ENCODE measurements at places on chromosomes 6 and 20.

DNA sequence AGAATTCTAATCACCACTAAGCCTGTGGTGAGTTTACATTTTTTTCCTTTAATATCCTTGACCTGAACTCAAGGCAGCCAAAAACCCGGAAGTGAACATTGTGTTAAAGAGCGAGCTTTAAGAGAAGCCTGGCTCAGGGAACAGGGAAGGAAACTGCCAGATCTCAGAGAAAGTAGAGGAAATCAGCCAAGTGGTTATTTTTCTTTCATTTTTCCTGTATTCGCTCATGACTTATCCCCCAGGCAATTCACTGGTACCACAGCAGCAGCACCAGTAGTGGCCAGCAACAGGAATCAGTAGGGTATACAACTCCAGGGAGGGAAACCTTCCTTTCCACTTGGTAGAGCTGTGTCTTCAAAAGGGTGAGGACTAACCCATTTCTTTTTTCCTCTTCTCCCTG is 89.6 kb upstream of the HMGCLL1 start:
- no peak for DNase-seq

- DNase-seq, result no peak
These were observed 41.0 kb downstream of the HM13 start for GRCh38 chr20:31555203-31555775.

- DNase-seq, result no peak
These were observed 58.8 kb downstream of the RSPO3 start for GRCh38 chr6:127177030-127177922.

DNA sequence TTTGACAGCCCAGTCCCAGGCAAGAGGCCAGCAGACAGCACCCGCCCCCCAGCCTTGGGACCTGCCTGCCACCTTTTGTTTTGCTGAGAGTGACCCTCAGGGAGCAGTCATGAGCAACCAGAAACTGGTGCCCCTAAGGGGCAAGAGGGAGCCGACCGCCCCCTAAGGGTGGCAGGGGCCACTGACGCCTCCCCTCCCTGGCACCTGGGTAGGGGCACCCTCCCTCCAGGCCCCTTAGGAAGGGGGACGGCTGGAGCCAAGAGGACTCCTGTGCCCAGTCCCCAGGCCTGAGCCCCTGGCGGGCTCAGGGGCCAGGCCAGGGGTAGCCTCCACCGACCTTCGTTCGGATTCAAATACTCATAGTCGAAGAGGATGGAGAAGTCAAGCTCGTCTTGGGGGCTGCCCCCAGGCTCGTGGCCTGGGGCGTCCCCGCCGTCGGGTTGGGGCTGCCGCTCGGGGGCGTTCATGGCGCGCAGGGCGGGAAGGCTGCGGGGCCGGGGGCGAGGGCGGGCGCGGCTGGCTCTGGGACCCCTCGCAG is 417 bp downstream of the NFATC2 start:
- DNase-seq, result no peak

DNA sequence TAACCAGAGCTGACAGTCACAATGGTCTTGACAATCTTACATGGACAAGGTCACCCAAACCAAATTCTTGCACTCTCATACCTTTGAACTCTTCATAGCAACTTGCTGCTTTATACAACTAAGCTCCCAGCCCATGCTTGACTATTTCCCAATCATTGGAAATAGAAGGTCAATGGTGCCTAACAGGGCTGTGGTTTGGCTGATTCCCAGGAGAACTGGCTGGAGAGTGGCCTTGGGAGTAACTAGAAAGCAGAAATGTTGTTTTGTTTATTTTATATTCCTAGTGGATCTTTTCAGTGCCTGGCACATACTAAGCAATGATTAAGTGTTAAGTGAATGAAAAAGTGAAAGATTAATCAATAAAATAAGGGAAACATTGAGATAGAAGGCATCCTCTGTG is 3.0 kb downstream of the SPINT4 start:
- no peak for DNase-seq

DNA sequence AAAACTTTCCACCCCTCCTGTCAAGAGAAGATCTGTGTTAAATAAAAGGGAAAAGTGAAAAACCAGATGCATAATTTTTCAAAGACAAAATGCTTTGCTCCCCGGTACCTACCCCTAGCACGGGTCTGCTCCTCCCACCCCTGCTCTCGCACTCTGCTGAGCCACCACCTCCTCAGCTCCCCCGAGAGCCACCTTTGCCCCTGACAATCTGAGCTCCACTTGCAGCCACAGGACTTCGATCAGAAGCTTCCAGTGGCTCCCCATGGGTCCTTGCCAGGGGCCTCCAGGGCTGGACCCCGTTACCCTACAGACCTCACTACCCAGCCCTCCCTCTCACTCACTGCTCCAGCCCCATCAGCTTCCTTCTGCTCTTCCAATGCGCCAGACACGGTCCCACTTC is 171.7 kb downstream of the PREX1 start:
- no peak for DNase-seq

DNA sequence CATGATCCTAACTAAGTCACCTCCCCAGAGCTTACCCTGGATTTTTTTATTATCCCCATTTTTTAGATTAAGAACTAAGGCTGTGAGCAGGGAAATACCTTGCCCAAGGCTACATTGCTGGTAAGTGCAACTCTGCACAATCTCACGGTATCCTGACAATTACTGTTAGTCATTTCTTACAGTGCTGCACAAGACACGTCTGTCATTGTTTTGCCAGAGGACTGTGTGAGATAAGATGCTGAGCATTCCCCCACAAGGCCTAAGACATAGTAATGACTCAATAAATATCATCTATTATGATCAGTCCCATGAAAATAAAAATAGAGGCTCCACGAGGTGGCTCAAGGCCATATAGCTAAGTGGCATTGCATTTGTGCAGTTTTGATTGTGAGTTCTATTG is 21.0 kb downstream of the PFDN4 start:
- no peak for DNase-seq

DNA sequence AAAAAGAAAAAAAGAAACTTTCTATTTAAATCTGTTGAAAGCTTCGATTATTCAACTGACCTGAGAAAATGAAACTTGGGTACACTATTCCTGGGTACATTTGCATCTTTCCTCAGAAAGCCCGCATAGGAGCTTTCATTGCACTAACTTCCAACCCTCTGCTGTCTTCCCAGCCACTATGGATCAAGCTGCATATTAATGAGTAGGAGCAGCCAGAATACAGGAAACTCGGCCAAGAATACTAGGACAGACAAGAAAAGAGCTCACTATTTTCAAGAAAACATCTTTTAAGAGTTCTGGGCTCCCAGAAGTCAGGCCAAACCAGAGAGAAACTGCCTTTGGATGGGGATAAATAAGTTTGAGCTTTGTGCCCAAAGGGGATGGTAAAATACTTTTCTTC is 135.0 kb upstream of the CCDC28A start:
- no peak for DNase-seq

GRCh38 chr20:23841693-23842092 is 15.2 kb upstream of the CST2 start:
- DNase-seq, result no peak

DNA sequence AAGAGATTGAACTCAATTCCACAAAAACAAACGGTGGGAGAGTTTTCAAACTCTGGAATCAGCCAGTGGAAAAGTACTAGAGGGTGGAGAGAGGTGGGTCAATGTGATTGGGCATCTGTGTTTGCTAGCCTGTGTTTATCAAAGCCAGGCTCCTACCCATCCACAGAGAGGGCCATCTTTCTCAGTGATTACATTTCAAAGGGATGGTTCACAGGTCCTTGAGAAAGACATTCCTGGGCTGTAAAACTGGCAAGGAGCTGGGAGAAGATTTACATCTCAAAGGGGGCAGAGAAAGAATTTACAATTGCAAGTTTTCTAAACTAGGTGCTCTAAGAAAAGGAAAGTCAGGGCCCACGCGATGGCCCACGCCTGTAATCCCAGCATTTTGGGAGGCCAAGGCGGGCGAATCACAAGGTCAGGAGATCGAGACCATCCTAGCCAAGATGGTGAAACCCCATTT is 146.8 kb upstream of the UST start:
- DNase-seq, result peak; percentile 95

GRCh38 chr6:83518816-83519480 is 6.6 kb downstream of the PRSS35 start:
- DNase-seq, result no peak

DNA sequence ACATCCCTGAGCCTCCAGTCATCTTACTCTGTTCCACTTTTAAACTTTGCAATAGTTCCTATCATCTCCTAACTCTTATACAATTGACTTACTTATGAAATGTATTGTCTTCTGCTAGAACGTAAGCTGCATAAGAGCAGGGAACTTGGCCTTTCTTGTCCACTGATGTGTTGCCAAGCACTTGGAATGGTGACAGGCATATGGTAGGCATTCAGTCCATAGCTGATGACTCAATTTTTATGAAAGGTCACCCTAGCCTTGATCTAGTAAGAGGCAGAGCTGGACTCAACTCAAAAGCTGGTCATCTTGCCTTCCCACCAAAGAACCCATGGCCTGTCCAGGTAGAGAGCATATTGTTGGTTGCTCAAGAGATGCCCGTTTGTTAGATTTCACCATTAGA is 82.4 kb upstream of the FAM184A start:
- DNase-seq, result no peak

DNA sequence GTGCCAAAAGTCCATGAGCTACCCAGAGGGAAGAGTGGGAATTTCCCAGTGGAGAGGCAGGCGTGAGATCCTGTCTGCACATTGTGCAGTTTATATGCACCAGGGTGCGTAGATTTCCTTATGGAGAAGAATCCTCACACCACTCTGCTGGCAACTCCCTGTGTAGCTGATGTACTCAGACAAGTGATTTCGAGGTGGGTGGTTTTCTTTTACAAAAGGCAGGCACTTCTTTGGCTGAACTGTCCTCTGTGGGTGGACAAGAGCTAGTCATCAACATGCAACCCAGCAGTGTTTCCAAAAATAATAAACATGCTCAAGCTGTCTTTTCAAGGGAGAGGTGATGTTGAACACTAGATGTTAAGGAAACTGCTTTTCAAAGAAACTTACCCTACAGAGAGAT is 121.7 kb upstream of the NXT1 start:
- DNase-seq, result no peak

GRCh38 chr6:28876710-28877109 is 47.1 kb downstream of the TRIM27 start:
- no peak for DNase-seq
